Right lobe of liver (tissue), 6 donors: ENCODE measurements at places on chromosomes 3 and 15.

GRCh38 chr3:40593351-40593750 is 68.6 kb downstream of the ZNF621 start:
- no peak for DNase-seq

DNA sequence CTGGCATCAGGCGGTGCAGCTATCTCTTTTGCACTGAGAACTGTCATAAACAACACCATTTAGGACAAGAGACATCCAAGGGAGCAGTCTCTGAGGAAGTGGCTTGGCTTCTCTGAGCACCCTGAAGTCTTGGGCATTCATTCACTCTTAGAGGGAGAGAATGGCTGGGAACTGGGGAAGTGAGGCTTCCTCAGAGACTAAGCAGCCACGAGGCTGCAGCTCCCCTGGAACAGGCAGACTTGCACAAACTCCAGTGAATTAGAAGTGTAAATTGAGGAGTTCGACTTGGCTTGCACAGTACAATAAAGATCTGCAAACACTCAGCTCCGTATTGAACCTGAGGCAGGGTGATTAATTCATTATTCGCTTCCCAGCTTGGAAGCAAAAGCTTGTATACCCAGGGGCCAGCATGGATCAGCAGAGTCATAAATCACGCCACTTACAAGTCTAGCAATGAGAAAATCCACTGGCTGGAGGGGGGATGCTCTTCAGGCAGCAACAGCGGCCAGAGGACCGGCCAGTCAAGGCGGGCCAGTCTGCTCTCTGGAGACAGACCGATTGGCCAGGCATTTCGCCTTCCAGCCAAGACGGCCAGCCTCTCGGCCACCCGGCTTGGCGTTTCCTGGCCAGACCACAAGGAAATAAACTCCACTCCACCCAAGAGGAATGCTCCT is 118.8 kb upstream of the ADPGK start:
- DNase-seq = no peak

GRCh38 chr3:127750226-127751031 is 71.9 kb downstream of the MGLL start:
- DNase-seq = no peak

DNA sequence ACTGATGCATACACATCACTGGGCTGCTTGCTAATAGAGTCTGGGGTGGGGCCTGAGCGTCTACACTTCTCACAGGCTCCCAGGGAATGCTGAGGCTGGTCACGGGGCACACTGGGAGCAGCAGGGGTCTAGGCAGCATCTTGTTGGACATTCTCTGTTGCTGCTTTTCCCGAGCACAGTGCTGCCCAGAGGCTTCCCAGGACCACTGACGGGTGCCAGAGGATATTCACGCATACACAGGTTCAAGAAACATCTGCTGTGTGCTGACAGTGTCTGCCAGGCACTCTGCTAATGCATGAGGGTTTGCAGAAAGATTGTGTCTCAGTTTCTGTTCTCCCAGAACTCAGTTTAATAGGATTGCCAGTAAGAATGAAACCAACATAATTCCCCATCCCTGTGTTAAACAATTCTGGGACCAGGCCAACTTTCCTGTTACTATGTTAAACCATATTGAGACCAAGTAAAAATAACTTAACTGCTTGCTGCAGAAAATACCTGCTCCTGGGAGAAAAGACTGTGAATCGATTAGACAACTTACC is 23.9 kb upstream of the BCL2L10 start:
- DNase-seq = no peak

- DNase-seq = no peak
Measured at GRCh38 chr3:60651799-60652198, 599.5 kb downstream of the FHIT start.

- no peak for DNase-seq
Measured at GRCh38 chr3:184491011-184491576, 70.5 kb upstream of the EPHB3 start.

GRCh38 chr15:36877294-36877693 is 223.1 kb downstream of the MEIS2 start:
- DNase-seq = no peak

- DNase-seq = no peak
Measured at GRCh38 chr3:17583530-17583929, 158.9 kb downstream of the TBC1D5 start.

DNA sequence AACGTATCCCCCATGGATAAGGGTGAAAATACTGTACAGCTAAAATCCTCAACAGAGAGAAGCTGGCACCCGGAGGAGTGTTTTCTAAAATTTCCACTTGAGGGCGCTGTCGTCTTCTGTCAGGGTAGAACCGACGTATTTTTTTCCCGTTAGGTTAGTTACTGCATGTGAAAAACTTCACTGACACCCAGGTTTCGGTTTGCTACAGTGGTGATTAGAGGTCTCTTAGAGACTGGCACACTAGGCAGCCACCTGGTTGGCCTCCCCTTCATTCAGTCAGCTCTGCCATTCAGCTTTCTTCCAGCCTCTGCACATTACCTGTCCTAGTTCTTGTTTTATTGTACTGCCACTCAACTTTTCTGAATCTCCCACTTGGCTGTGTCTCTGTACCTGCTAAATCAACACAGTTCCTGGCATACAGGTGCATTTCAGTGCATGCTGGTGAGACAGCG is 18.4 kb downstream of the CCK start:
- DNase-seq = peak; percentile 62

DNA sequence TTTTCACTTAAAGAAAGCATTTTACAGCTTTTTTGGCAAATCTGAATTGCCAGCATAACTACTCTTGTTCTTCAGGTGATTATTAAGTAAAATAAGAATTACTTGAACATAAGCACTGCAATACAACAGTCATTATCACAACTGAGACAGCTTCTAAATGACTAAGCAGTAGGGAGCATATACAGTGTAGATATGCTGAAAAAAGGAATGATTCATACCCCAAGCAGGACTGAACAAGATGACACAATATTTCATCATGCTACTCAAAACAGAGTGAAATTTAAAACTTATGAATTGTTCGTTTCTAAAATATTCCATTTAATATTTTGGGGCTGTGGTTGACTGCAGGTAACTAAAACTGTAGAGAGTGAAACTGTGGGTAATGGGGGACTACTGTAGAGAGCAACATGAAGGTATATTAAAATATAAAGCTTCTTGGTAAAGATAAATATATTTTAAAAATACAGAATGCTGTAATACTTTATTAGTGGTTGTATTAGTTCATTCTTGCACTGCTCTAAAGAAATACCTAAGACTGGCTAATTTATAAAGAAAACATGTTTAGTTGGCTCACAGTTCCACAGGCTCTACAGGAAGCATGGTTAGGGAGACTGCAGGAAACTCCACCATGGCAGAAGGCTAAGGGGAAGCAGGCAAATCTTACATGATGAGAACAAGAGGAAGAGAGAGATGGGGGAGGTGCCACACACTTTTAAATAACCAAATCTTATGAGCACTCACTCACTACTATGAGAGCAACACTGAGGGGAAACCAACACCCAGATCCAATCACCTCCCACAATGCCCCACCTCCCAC is 84.8 kb downstream of the DCLK3 start:
- DNase-seq = no peak

GRCh38 chr3:48280881-48281280 is 40.0 kb downstream of the ZNF589 start:
- DNase-seq = no peak

- DNase-seq = no peak
Measured at GRCh38 chr3:9100513-9100894, 137.2 kb upstream of the RAD18 start.

GRCh38 chr3:152738656-152739055 is 96.3 kb upstream of the P2RY1 start:
- DNase-seq = no peak
